ENCODE measurements at places on chromosomes 4 and X.

GRCh38 chrX:48458711-48459110, 11.3 kb downstream of the SLC38A5 start:
- DNase-seq = no peak

DNA sequence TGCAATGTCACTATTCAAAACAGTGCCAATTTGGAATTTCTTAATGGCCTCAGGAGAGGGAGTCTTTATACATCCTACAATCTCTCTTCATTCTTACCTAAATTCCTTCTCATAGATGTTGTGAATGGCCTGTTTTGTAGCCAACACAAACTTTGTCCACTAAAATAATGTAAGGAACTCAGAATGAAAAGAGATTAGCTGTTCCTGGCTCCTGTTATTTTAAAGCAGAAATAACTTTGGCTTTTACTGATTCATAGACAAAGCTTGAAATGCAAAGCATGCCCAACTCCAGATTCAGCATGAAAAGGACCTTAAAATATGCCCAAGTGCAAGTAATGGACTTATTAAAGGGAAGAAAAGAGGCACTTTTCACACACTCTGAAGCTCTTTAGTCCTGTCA, 146.0 kb upstream of the GPC4 start:
- DNase-seq = no peak

GRCh38 chr4:99205153-99205979, 13.7 kb downstream of the ADH6 start:
- no peak for DNase-seq

DNA sequence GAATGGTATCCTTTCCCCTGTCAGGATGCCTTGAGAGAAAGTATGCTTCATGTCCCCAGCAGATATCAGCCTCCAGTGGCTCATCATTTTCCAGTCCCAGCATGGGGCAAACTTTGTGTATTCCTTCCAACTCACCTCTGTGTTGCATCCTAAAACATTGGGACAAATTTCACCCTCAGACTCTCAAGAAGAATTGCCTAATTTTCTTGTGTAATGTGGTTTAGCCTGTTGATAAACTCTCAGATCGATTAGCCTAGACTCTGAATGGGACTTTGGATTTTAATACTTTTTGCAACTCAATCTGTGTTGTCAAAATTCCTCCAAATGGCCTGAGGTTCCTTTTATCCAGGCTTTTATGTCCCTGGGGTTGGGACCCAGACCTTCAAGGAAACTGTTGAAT, 805.3 kb downstream of the C4orf33 start:
- DNase-seq = no peak

DNA sequence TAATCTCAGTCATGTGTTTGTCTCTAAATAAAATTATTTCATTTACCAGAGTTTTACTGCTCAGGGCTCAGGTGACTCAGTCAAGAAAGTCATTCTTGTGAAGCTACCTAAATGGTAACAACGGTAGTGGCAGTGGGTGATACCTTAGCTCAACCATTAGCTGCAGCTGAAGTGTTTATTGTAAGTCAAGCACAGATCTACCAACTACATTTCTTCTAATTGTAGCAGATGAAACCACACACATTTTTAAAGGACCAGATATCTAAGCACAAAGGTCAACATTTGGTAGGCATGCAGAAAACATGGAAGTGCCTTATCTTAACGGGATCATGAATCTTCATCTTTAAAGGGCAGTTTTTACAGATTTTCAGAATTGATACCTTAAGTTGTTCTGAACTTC, 79.1 kb downstream of the FAT4 start:
- no peak for DNase-seq

DNA sequence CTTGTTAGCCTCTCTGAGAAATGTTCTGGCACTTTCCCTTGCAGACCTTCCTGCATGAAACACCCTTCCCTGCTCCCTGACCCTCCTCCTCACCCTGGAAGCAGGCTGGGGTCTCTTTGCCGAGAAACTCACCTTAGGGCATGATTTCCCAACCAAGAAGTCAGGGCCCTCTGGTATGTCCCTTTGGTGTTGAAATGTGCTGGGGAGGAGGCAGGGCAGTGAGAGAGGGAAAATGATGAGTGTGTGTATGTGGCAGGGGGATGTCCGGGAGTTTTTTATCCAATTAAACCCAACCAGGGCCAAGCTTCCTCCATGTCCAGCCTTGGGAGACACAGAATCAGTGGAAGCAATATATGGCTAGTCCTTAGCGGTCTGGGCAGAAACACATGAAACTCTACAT, 5.1 kb downstream of the ELF4 start:
- no peak for DNase-seq

- DNase-seq = no peak
These were observed 2576.8 kb downstream of the PCDH7 start for GRCh38 chr4:33296876-33297455.

DNA sequence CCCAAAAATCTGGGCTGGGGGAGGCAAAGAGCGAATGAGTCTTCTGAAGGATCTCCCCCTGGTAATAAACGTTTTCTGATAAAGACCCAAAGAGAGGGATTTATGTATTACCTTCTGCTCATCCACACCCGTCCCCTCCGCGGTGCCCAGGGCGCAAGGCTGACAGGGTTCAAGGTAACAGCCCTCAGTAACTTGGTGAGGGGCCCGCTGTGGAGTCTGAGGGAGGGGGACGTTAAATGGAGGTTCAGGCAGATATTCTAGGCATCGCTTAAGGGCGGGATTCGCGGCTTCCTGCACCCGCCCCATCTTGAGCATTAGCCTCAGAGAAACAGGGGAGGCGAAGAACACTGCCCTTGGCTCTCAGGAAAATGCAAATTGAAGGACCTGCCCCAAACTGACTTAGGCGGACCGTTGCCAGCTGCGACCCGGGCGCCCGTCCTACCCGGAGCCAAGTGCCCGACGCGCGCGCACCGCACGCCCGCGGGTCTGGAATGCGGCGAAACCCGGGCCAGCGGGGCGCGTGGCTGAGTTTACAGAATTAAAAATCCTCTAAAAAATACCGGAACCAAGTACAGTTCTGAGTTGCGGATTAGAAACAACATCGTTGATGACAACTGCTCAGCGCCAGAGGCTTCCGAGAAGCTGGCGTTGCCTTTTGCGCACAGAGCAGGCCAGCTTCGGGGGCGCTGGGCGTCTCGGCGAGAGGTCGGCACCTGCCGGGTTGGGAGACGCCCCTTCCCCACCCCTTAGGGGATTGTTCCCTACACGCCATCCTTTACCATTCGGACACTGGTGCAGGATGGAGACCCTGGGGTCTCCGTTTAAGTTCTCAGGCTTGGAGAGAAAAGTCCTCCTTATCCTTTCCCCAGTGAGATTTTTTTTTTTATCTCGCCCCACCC, 2.8 kb downstream of the HELT start:
- DNase-seq = no peak

GRCh38 chr4:21211846-21212245, 511.6 kb downstream of the PACRGL start:
- DNase-seq = no peak

DNA sequence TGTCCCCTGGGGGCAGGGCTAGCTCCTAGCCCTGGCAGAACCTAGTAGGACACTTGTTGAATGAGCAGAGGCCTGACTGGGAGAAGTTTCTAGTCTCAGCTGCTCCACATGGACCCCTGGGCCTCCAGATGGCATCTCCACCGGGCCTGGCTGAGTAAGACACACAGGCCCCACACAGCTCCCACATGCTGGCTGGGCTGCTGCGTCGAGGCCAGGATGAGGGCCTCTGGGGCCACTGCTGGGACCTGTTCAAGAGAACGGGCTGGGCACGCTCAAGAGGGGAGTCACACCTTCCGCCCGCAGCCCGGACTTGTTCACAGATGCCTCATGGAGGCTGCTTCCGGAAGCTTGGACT, 4.2 kb upstream of the HGFAC start:
- DNase-seq = no peak

DNA sequence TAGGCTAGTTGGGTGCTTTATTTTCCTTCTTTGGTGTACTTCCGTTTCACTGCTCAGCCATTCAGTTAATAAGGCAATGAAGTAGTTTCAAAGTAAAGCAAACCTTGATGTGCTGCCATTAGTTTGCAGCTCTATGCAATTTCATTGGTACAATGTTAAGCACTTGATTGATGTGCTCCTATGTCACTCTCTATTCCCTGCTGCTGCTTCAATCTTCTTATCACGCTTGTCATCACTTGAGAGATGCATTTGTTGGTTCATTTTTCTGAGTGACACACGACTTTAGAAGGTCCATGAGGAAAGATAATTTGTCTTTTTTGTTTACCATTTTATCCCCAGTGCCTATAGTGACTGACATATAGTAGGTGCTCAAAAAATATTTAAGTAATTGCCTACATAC, 871.0 kb upstream of the PABPC4L start:
- DNase-seq = no peak

DNA sequence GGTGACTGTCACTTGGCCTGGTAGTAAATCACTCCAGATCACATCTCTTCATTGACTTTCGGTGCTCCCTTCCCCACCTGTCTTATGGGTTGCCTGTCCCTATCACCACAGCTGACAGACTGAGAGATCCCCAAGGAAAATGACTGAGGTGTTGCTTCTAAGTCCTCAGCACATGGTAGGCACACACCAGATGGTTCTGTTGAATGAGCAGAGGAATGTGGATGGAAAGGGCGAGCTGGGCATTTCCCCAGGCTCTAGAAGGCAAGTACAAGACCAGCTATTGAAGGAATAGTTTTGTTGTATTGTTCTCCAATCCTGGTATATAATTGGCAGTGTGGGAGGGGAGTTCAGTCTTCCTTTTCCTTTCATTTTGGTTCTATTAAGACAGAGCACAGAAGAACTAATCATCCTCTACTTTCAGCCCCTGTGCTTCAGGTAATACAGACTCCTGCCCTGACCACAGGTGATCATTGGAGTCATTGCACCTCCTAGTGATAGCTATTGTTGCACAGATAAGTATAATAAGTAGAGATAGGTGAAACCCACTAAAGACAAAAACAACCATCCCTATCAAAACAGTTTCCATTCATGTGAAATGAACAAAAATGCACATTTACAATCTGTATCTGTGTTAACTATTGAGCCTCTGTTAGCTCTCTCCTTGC, 158.6 kb downstream of the TRAM1L1 start:
- no peak for DNase-seq

DNA sequence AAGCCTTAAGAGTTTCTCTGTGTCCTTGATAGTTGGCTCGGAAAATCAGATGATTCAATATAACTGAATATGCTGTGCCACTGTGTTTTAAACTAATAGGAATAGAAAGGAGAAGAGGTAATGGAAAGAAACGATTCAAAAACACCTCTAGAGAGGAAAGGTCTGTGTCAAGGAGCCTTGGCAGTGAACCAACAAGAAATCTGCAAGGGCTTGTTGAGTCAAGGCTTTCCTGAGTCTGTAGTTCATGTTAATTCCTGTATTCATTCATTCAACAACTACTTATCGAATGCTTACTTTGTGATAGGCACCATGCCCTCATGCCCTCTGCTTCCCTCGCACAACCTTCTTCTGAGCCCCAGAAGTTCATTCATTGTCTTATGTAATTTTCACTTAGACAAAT, 336.0 kb downstream of the PDHA2 start:
- DNase-seq = no peak

- no peak for DNase-seq
These were observed 67.8 kb upstream of the SORBS2 start for GRCh38 chr4:185879666-185880312.

DNA sequence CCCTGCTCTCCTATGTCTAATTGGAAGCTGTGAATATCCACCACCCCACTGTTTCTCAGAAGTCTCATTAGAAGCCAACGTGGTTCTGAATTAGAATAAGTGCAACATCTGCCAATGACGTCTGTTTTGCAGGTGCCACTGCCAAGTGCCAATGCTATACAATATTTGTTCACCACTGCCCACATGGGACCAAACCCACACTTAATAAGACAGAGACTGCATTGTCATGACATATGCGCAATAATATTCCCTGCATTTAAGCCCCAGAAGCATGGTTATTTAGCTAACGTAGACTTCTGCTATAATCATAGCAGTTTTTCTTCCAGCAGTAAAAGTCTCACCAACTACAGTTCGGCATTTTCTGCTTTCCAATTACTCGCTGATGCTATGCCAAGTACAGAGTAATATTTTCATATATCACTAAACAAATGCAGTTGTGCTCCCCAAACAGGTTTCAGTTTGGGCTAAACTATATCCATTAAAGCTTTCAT, 262.5 kb upstream of the PCDH18 start:
- DNase-seq = no peak

DNA sequence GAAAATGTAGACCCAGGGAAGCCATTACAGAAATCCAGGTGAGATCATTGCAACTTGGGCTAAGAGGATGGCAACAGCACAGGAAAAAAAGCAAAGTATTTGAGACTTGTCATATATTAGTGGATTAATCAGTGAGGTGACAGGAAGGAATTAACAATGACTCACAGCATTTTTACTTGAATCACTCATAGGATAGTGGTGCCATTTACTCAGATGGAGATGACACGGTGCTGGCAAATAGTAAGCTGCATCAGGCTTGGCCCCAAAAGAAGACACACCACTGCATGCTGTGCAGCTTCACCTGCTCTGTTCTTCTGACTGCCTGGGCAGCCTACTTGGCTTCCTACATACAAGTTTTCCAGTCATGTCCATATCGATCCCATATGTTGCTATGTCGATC, 144.8 kb downstream of the FRYL start:
- no peak for DNase-seq

DNA sequence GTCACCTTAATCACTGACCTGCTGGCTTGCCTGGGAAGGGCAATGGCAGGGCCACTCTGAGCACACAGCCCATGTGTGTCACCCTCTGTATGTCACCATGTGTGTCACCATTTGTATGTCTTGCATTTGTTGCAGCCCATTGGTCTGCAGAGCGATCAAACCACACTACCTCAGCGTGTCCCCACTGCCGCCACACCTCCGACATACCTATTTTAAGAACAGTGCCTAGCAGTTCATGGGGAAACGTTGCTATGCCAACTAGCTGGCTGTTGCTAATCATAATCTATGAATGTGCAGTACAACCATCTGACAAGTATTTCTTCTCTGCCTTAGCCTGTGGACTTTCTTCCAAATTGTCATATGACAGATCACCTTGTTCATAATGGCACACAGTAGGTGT, 8.0 kb upstream of the CRMP1 start:
- DNase-seq = no peak

GRCh38 chr4:157803845-157804521, 368.8 kb downstream of the GASK1B start:
- DNase-seq = no peak

DNA sequence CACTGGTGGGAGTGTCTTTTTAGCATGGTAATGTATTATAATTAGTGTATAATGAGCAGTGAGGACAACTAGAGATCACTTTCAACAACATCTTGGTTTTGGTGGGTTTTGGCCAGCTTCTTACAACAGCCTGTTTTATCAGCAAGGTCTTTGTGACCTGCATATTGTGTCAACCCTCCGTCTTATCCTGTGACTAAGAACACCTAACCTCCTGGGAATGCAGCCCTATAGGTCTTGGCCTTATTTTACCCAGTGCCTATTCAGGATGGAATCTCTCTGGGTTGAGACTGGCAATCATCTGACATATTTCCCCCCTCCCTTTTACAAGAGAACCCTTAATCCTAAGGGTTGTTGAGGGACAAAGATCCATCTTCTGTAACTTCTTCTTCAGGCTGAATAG, 21.9 kb upstream of the ADH4 start:
- no peak for DNase-seq

DNA sequence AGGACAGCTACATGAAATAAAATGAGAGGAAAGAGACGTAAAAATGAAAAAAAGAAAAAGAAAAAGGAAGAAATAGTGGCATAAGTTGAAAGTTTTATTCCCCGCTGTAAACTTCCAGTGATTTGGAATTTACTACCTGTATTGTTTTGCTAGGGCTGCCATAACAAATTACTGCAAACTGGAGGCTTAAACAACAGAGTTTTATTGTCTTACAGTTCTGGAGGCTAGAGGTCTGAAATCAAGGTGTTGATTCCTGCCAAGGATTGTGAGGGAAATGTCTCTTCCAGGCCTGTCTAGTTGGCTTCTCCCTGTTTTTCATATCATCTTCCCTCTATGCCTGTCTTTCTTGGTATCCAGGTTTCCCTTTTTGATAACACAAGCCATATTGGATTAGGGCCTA, 119.4 kb upstream of the PACRGL start:
- DNase-seq = no peak
